SJSA1 (cell line): ENCODE measurements at places on chromosomes 6 and 20.

DNA sequence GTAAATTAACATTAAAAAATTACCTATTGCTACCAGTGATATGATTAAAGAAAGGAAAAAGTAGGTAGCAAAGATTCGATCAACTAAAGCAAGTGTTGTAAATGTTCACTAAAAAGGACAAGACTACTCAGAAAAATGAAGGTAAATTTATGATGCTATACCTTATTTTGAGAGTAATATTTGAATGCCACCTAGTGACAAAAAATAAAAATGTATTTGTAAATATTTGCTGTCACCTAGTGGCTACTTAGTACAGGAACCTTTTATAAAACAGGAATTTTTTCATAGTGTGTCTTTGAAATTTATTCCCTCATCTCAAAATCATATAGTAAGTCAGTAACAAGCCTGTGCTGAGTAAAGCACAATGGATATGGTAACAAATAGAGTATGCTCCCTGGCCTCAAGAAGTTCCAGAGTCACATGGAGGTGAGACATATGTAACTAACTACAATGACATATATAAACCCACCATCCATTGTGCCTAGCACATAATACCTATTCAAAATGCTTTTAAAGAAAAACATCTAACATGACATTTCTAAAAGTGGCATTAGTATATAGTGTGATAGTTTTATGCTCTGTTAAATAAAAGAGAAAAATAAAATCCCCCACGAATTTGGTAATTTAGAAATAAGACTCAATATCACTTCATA, 193.1 kb upstream of the SIM1 start:
- H3K27ac ChIP-seq, result no peak overlapping the region
- DNase-seq, result peak; percentile 10
- peaks cover 2% of the 10 kb centered on the region for H3K4me1 ChIP-seq

GRCh38 chr20:40268321-40269075, 420.5 kb downstream of the MAFB start:
- H3K27me3 ChIP-seq, result no peaks in the 10 kb centered on the region
- peak; percentile 54 for DNase-seq
- H3K4me1 ChIP-seq, result peaks cover 15% of the 10 kb centered on the region
- no peak overlapping the region for H3K4me3 ChIP-seq
- H3K36me3 ChIP-seq, result no peaks in the 10 kb centered on the region

DNA sequence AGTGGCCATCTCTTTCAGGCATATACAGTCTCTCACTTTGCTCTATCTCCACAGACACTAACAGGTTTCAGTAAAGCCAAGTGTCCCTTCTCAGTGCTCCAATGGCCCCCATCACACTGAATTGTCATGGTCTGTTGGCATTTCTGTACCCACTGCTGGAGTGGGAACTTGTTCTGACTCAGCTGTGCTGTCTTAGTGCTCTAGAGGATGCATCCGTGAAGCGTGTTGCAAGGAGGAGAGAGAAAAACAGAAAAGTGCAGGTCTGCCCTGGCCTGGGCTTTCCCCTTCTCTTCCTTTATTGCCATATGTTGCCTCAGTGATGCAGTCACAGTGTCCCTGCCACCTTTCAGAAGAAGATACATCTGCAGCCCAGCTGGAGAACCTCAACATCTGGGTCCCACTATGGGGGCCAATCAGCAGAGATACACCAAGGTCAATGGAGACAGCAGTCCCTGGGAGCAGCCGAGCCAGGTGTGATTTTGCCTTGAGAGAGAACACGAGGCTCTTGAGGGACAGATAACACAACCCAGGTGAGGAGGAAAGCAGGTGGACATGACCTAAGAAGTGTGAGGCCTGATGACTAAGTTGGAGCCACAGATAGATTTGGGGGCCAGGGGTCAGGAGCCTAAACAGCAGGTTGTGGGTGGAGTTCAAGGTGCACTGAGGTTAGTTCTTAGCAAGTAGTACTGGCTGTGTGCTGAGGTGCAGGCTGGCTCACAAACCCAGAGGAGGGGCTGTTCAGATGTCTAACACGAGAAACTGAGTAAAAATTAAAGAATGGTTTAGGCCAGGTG, 5.6 kb upstream of the PLCG1 start:
- H3K27ac ChIP-seq, result no peak overlapping the region
- H3K36me3 ChIP-seq, result peaks cover 5% of the 10 kb centered on the region
- no peak overlapping the region for H3K4me3 ChIP-seq
- no peaks in the 10 kb centered on the region for H3K27me3 ChIP-seq
- no peak for DNase-seq
- H3K4me1 ChIP-seq, result peaks cover 7% of the 10 kb centered on the region

DNA sequence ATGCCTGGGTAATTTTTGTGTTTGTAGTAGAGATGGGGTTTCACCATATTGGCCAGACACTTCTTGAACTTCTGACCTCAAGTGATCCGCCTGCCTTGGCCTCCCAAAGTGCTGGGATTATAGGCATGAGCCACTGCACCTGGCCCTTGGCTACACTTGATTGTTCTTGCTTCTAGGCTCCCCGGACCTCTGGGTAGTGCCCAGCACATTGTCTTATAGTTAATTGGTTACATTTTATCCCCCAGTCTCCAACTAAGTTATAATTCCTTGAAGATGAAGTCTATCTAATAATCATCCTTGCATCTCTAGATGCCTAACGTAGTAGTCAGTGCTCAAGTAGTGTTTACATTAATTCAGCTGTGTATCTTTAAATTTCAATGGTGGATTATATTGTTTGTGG, 11.8 kb downstream of the SMPDL3A start:
- no peaks in the 10 kb centered on the region for H3K36me3 ChIP-seq
- DNase-seq, result no peak
- no peaks in the 10 kb centered on the region for H3K27me3 ChIP-seq
- H3K27ac ChIP-seq, result no peak overlapping the region
- H3K4me3 ChIP-seq, result no peak overlapping the region

DNA sequence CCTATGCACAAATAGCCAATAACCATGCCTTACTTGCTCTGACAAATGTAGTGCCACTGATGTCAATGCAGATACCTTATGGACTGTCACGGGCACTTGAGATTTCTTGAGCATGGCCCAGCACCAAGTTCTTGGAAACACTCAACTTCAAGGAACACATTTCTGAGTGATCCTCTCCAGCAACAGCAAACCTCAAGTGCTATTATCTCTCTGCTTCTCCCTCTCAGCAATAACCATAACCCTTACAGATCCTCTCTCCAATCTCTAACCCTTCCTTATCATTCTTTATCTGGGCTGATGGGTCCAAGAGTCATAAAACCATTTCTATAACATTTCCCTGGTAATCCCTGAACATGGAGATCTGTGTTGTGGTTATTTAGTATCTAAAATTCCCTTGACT, 266.9 kb upstream of the STXBP5 start:
- H3K36me3 ChIP-seq, result no peaks in the 10 kb centered on the region
- H3K27me3 ChIP-seq, result no peaks in the 10 kb centered on the region
- H3K27ac ChIP-seq, result no peak overlapping the region
- DNase-seq, result no peak

GRCh38 chr6:138527411-138528088, 28.3 kb upstream of the NHSL1 start:
- H3K27me3 ChIP-seq, result no peaks in the 10 kb centered on the region
- H3K4me3 ChIP-seq, result no peak overlapping the region
- peaks cover 5% of the 10 kb centered on the region; the same call in 1 of the 2 replicates for H3K36me3 ChIP-seq
- H3K4me1 ChIP-seq, result peaks cover 26% of the 10 kb centered on the region
- DNase-seq, result no peak
- no peak overlapping the region for H3K27ac ChIP-seq

- H3K4me1 ChIP-seq, result no peaks in the 10 kb centered on the region
- H3K27ac ChIP-seq, result no peak overlapping the region
- peaks cover 3% of the 10 kb centered on the region; the same call in 1 of the 2 replicates for H3K27me3 ChIP-seq
- DNase-seq, result peak; percentile 58
- H3K36me3 ChIP-seq, result no peaks in the 10 kb centered on the region
- no peak overlapping the region for H3K4me3 ChIP-seq
These were observed 38.0 kb downstream of the TMEM170B start for GRCh38 chr6:11575408-11576033.

- peaks cover 23% of the 10 kb centered on the region for H3K36me3 ChIP-seq
- H3K4me1 ChIP-seq, result peaks cover 9% of the 10 kb centered on the region; the same call in 1 of the 2 replicates
- peak overlapping the region; percentile 18; the same call in 1 of the 2 replicates for H3K27ac ChIP-seq
- H3K27me3 ChIP-seq, result no peaks in the 10 kb centered on the region
- DNase-seq, result peak; percentile 64
These were observed 2.4 kb upstream of the MCM3 start for GRCh38 chr6:52286798-52287432.

- no peak for DNase-seq
- no peak overlapping the region for H3K4me3 ChIP-seq
- H3K27ac ChIP-seq, result no peak overlapping the region
- no peaks in the 10 kb centered on the region for H3K36me3 ChIP-seq
- H3K27me3 ChIP-seq, result no peaks in the 10 kb centered on the region
These were observed 115.0 kb downstream of the PDSS2 start for GRCh38 chr6:107344383-107344782.

- no peak for DNase-seq
- H3K27ac ChIP-seq, result no peak overlapping the region
- H3K27me3 ChIP-seq, result no peaks in the 10 kb centered on the region
- no peak overlapping the region for H3K4me3 ChIP-seq
These were observed 6.4 kb downstream of the SERPINB6 start for GRCh38 chr6:2964793-2965505.
